Progenitor cell of endocrine pancreas (in vitro differentiated cells): ENCODE measurements at places on chromosomes 3 and 15. TPM values are rescaled to one million over a fixed set of nuclear protein-coding genes. Genes with fewer than 3 reads are reported as not detected.

- peaks cover 2% of the 10 kb centered on the region for H3K36me3 ChIP-seq
- no peaks in the 10 kb centered on the region for H3K4me1 ChIP-seq
- DNase-seq: no peak
- no peak overlapping the region for H3K27ac ChIP-seq
- H3K4me3 ChIP-seq: no peak overlapping the region
These were observed 147.4 kb upstream of the SMAD3 start for GRCh38 chr15:66917904-66918448.

- H3K36me3 ChIP-seq: no peaks in the 10 kb centered on the region
- no peak overlapping the region for H3K27ac ChIP-seq
- H3K4me3 ChIP-seq: no peak overlapping the region
- peaks cover 1% of the 10 kb centered on the region for H3K4me1 ChIP-seq
- no peaks in the 10 kb centered on the region for H3K27me3 ChIP-seq
These were observed 57.4 kb upstream of the ICE2 start for GRCh38 chr15:60536314-60536713.

ITIH1 gene
- 11.3 and 14.1 TPM in 2 replicates for total RNA-seq

PRSS50 gene
- 1.9 TPM in 2 replicates for total RNA-seq

CKMT1A gene
- 4.0 TPM in 2 replicates for total RNA-seq

- peaks cover 23% of the 10 kb centered on the region for H3K27me3 ChIP-seq
- H3K27ac ChIP-seq: no peak overlapping the region
- DNase-seq: no peak
- H3K4me3 ChIP-seq: no peak overlapping the region
- H3K36me3 ChIP-seq: no peaks in the 10 kb centered on the region
These were observed 4.3 kb downstream of the ITIH1 start for GRCh38 chr3:52781741-52782140.

DNA sequence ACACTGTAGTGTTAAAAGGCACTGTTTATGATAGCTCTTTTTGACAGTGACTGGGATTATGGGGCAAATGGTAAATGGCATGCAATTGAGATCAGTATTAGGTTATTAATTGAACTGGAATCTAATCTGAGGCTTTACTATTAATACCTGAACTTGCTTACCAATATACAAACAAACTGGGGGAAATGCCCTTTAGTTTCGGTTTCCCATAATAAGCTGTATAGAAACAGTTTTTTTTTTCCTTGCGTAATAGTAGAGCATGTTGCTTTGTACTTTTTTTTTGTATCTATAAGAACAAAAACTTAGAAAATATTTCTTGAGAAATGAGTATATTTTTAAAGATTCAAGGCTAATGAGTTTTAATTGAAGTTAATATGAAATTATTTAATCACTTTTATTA is 95.0 kb downstream of the FNDC3B start:
- H3K27ac ChIP-seq: peak overlapping the region; percentile 78
- no peak for DNase-seq
- peaks cover 44% of the 10 kb centered on the region for H3K4me1 ChIP-seq
- H3K4me3 ChIP-seq: no peak overlapping the region

- H3K27me3 ChIP-seq: no peaks in the 10 kb centered on the region
- peaks cover 2% of the 10 kb centered on the region for H3K4me1 ChIP-seq
- no peak overlapping the region for H3K27ac ChIP-seq
- H3K36me3 ChIP-seq: peaks cover 1% of the 10 kb centered on the region
- H3K4me3 ChIP-seq: no peak overlapping the region
These were observed 59.9 kb upstream of the RNU6-1 start for GRCh38 chr15:67899596-67900283.

DNA sequence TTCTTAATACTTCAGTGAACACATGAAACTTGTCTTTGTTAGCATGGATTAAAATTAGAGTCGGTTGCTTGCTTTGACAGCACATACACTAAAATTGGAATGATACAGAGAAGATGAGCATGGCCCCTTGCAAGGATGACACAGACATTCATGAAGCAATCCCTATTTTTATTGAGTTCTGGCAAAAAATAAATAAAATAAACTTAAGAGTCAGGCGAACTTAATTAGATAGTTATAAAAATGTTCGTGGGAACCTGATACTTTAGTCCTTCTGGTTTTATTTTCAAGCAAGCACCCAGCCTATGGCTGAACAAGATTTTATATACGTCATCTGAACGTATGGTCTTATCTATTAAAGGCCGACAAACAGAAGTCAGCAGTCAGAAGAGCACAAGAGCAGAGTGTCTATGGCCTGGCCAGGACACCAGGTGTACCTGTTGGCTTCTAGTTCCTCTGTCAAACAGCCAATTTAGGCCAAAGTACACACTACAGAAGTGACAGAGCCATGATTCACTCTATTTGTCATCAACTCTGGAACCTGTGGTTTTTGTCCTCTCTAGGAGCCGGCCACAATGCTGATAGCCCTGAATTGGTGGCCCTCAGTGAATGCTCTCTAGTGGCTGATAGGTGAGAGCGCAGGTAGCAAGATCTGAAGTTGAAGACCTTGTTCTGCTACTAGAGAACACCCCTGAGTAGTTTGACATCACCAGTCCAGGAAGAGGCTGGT is 64.3 kb downstream of the LEO1 start:
- H3K4me1 ChIP-seq: peaks cover 2% of the 10 kb centered on the region
- no peaks in the 10 kb centered on the region for H3K27me3 ChIP-seq
- DNase-seq: no peak
- no peak overlapping the region for H3K27ac ChIP-seq
- peaks cover 28% of the 10 kb centered on the region for H3K36me3 ChIP-seq

MCF2L2 gene
- 0.43 and 0.71 TPM in 2 replicates for total RNA-seq

TGM5 gene
- not detected in 2 replicates for total RNA-seq

KLHL40 gene
- total RNA-seq: not detected in 2 replicates

IL16 gene
- 0.16 and 0.38 TPM in 2 replicates for total RNA-seq

- H3K4me3 ChIP-seq: no peak overlapping the region
- no peak for DNase-seq
- no peaks in the 10 kb centered on the region for H3K4me1 ChIP-seq
- no peaks in the 10 kb centered on the region for H3K36me3 ChIP-seq
- H3K27me3 ChIP-seq: peaks cover 8% of the 10 kb centered on the region
- H3K27ac ChIP-seq: no peak overlapping the region
These were observed 9.5 kb downstream of the CCR9 start for GRCh38 chr3:45895686-45896468.

MUSTN1 gene
- total RNA-seq: not detected in 2 replicates

- H3K27ac ChIP-seq: no peak overlapping the region
- no peaks in the 10 kb centered on the region for H3K27me3 ChIP-seq
- H3K4me1 ChIP-seq: no peaks in the 10 kb centered on the region
- H3K4me3 ChIP-seq: no peak overlapping the region
These were observed 886.3 kb downstream of the ROBO1 start for GRCh38 chr3:78881501-78881900.

SLC28A1 gene
- total RNA-seq: not detected in 2 replicates

CLDN1 gene
- total RNA-seq: 37.8 and 38.0 TPM in 2 replicates

- peak overlapping the region; percentile 9 for H3K4me3 ChIP-seq
- peaks cover 4% of the 10 kb centered on the region for H3K36me3 ChIP-seq
- peak overlapping the region; percentile 89 for H3K27ac ChIP-seq
- H3K27me3 ChIP-seq: no peaks in the 10 kb centered on the region
These were observed 9.2 kb downstream of the FAM162A start for GRCh38 chr3:122392868-122393844.

ISLR gene
- total RNA-seq: not detected in 2 replicates

- no peak for DNase-seq
- no peaks in the 10 kb centered on the region for H3K4me1 ChIP-seq
- H3K27me3 ChIP-seq: no peaks in the 10 kb centered on the region
These were observed 97.8 kb downstream of the HMG20A start for GRCh38 chr15:77518458-77518857.

- H3K36me3 ChIP-seq: no peaks in the 10 kb centered on the region
- peaks cover 3% of the 10 kb centered on the region for H3K27me3 ChIP-seq
- no peak for DNase-seq
- no peaks in the 10 kb centered on the region for H3K4me1 ChIP-seq
These were observed 114.7 kb upstream of the TPM1 start for GRCh38 chr15:62927836-62928235.

DNA sequence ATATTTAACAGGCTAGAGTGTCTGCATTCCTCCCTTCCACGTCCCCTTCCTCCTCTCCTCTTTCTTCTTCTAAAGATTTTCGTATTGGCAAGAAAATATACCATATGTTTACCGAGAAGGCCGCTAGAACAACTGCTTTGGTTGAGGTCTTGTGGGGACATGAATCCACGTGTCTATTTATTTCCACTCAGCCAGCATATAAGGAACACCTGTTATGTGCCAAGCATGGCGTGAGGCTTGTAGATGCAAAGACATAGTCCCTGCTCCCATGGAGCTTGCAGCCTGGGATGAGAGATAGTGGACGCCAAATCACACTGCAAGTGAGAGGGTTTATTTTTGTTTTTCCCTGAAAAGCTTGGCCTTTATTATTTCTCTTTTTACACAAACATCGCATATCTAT is 57.1 kb downstream of the SLC7A14 start:
- peaks cover 7% of the 10 kb centered on the region for H3K27me3 ChIP-seq
- DNase-seq: no peak
- H3K4me1 ChIP-seq: no peaks in the 10 kb centered on the region

GRCh38 chr3:88075497-88075896 is 16.4 kb downstream of the ZNF654 start:
- H3K4me3 ChIP-seq: no peak overlapping the region
- H3K27ac ChIP-seq: peak overlapping the region; percentile 4
- peaks cover 9% of the 10 kb centered on the region for H3K36me3 ChIP-seq
- no peak for DNase-seq

DNA sequence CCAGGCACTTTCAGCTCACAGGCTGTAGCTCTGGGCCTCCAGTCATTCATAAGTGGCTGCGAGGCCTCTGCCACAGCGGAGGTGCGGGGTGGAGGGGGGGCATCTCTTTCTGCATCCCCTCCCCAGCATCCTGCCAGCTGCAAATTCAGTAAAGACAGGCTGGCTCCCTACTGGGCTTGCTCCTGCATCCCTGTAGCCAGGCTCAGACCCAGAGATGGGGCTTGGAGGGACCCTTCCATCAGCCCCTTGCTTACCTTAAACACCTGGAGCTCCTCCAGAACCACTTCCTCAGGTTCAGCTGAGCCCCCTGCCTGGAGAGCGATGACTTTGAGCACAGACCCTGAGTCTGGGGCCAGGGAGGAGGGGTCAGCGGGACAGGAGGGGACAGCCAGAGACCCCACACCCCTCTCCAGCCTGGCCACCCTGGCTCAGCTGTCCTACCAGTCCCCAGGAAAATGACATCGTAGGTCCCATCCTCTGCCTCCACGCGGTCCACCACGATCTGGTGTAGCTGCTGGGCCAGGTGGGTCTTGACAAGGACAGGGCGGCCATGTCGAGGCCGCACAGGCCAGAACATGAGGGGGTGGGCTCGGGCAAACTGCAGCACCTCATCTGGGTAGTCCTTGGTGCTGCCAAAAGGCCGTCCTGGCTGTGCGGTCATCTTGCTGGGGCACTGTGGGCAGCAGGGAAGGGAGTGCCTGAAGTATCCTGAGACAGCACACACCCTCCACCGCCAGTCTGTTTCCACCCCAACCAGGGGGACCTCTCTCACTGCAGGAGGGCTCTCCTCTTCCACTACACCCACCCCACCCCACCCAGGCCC is 5.3 kb downstream of the SEMA3G start:
- H3K27ac ChIP-seq: no peak overlapping the region
- no peaks in the 10 kb centered on the region for H3K36me3 ChIP-seq

GRCh38 chr3:23776352-23776891 is 29.3 kb upstream of the UBE2E1 start:
- H3K4me1 ChIP-seq: no peaks in the 10 kb centered on the region
- no peak overlapping the region for H3K27ac ChIP-seq
- H3K36me3 ChIP-seq: no peaks in the 10 kb centered on the region
- H3K27me3 ChIP-seq: no peaks in the 10 kb centered on the region
- no peak overlapping the region for H3K4me3 ChIP-seq

- peaks cover 14% of the 10 kb centered on the region for H3K36me3 ChIP-seq
- H3K4me3 ChIP-seq: no peak overlapping the region
- H3K27me3 ChIP-seq: no peaks in the 10 kb centered on the region
- no peak for DNase-seq
These were observed 124.4 kb downstream of the B3GALNT1 start for GRCh38 chr3:160980740-160981139.

PSMD2 gene
- 259 and 269 TPM in 2 replicates for total RNA-seq

CACNA2D3 gene
- 0.29 TPM in 1 of 2 replicates, not detected in the other for total RNA-seq

DNA sequence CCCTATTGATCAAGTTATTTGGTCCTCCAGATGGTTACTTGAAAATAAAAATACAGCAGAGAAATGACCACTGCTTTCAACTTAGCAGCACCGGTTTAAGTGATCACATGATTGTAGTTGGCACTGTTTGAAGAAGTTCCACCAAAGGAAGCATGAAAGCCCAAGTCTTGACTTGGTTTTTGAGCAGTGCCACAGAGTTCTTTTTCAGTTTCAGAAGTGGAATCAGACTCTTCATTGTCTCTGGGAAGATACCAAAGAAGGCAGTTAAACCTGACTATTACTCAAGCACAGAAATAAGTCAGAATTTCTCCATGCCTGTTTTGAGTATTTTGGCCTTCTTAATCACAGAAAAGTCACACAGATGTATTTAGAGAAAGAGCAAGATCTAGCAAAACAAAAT is 66.7 kb downstream of the BBX start:
- DNase-seq: no peak
- H3K36me3 ChIP-seq: peaks cover 5% of the 10 kb centered on the region
- peaks cover 4% of the 10 kb centered on the region for H3K4me1 ChIP-seq
- no peaks in the 10 kb centered on the region for H3K27me3 ChIP-seq

DNA sequence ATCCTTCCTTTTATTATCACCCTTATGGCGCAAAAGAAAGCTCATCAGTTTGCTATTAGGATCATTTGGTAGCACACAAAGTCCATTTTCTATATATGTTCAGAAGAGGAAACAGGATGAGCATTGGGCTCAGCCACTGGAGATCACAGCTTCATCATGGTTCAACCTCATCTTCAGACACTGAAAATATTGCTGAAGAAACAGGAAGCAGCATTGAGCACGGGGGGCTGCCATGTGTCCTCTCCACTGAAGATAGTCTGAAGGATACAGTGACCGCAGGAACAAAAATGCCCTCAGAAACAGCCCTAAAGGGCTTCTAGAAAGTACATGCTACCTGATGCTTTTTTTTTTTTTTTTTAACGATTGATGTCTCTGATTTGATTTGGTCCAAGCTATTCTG is 835.3 kb upstream of the CFAP20DC start:
- H3K4me1 ChIP-seq: peaks cover 5% of the 10 kb centered on the region
- H3K27ac ChIP-seq: no peak overlapping the region
- H3K4me3 ChIP-seq: no peak overlapping the region
- no peaks in the 10 kb centered on the region for H3K36me3 ChIP-seq
- no peak for DNase-seq

C15orf39 gene
- total RNA-seq: 80.0 and 83.4 TPM in 2 replicates
